T-helper 17 cell (primary cell): ENCODE measurements at places on chromosomes 7 and 10. TPM values are rescaled to one million over a fixed set of nuclear protein-coding genes. Genes with fewer than 3 reads are reported as not detected.

Gene EMX2
- not detected for total RNA-seq

DNA sequence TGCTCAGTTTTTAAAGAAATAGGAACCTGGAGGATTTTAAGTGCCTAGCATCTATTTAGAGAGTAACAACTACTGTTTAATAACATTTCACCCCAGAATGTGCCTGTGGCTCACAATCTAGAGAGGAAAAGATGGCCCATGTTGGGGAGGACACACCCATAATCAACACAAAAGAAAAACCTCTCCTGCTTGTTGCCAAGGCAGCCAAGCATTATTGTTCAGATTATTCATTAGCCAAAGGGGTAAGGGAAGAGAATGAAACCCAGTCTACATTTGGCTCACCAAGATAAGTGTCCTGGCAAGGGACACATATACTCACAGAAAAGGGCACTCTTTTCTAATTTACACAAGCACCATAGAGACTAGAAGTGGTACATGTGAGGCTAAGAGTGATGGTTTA, 17.7 kb upstream of the IFIT1B start:
- no peak overlapping the region for H3K27ac ChIP-seq
- no peak for DNase-seq
- H3K27me3 ChIP-seq: peaks cover 16% of the 10 kb centered on the region
- peaks cover 2% of the 10 kb centered on the region for H3K36me3 ChIP-seq
- peaks cover 11% of the 10 kb centered on the region for H3K4me1 ChIP-seq
- H3K4me3 ChIP-seq: no peak overlapping the region

GRCh38 chr7:3910054-3910453, 609.0 kb downstream of the SDK1 start:
- peaks cover 69% of the 10 kb centered on the region for H3K27me3 ChIP-seq
- H3K27ac ChIP-seq: no peak overlapping the region
- no peak overlapping the region for H3K4me3 ChIP-seq
- no peaks in the 10 kb centered on the region for H3K36me3 ChIP-seq
- H3K4me1 ChIP-seq: no peaks in the 10 kb centered on the region
- DNase-seq: no peak

- H3K4me1 ChIP-seq: no peaks in the 10 kb centered on the region
- H3K27me3 ChIP-seq: peaks cover 13% of the 10 kb centered on the region
- H3K36me3 ChIP-seq: no peaks in the 10 kb centered on the region
- DNase-seq: no peak
Measured at GRCh38 chr7:94300176-94300835, 94.4 kb upstream of the COL1A2 start.

DNA sequence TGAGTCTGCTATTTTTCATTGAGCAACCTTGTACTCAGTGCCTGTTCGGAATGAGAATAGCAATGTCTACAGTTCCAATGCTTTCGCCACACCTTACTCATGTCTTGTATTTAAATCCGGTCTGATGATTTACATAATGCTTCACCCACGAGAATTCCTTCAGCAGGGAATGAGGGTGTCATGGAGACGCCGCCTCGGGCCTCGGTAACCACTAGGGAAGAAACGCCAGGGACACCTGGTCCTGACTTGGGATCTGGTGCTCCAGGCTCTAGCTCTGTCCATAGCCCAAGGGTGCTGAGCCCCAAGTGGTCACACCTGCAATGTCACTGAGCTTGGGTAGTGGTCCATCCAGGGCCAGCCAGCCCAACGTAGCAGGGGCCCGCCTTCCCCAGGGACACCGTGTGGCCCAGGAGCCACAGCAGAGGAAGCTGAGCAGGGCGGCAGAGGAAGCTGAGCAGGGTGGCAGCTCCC, 37.4 kb downstream of the PRKAG2 start:
- H3K36me3 ChIP-seq: no peaks in the 10 kb centered on the region
- H3K4me1 ChIP-seq: peaks cover 14% of the 10 kb centered on the region
- H3K27ac ChIP-seq: peak overlapping the region; percentile 4
- peak overlapping the region; percentile 43 for H3K4me3 ChIP-seq
- DNase-seq: no peak
- H3K27me3 ChIP-seq: no peaks in the 10 kb centered on the region

Gene SLC25A28
- 65.5 TPM for total RNA-seq

- peaks cover 28% of the 10 kb centered on the region for H3K4me1 ChIP-seq
- H3K4me3 ChIP-seq: no peak overlapping the region
- peak overlapping the region; percentile 92 for H3K27ac ChIP-seq
Measured at GRCh38 chr10:61960396-61961120, 59.1 kb downstream of the ARID5B start.

- H3K27ac ChIP-seq: no peak overlapping the region
- H3K27me3 ChIP-seq: peaks cover 18% of the 10 kb centered on the region
- no peaks in the 10 kb centered on the region for H3K4me1 ChIP-seq
- no peak for DNase-seq
Measured at GRCh38 chr10:62981096-62981495, 152.0 kb upstream of the NRBF2 start.

Gene TSPAN14
- total RNA-seq: 139 TPM

- no peaks in the 10 kb centered on the region for H3K36me3 ChIP-seq
- DNase-seq: no peak
- no peak overlapping the region for H3K4me3 ChIP-seq
- H3K27me3 ChIP-seq: no peaks in the 10 kb centered on the region
- H3K4me1 ChIP-seq: no peaks in the 10 kb centered on the region
Measured at GRCh38 chr10:108822026-108822425, 1101.3 kb downstream of the XPNPEP1 start.

Gene TET1
- total RNA-seq: 2.8 TPM

Gene SCIN
- total RNA-seq: not detected

- no peak overlapping the region for H3K4me3 ChIP-seq
- H3K27ac ChIP-seq: no peak overlapping the region
- no peaks in the 10 kb centered on the region for H3K36me3 ChIP-seq
- H3K27me3 ChIP-seq: no peaks in the 10 kb centered on the region
- no peaks in the 10 kb centered on the region for H3K4me1 ChIP-seq
- DNase-seq: no peak
Measured at GRCh38 chr7:18467011-18467410, 28.5 kb upstream of the HDAC9 start.

DNA sequence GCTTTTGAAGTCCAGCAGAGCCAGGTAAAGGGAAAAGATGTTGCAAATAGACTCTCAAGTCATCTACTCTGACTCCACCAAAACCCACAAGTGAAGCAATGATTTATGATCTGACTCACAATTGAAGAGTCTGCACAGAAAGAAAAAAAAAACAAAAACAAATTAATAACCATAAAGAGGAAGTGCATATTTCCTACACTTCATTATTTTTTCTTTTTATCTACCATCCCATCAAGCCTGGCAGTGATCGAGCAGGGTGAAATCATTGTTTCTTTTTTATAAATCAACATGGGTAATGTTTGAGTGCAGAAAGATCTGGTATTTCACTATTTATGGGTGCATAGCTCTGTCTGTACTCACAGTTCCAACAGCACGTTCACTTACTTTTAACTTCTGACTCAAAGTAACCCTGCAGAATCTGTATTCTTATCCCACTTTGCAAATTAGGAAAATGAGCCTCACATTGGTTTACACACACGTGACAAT, 829.0 kb downstream of the TNS3 start:
- DNase-seq: no peak
- no peak overlapping the region for H3K27ac ChIP-seq
- no peaks in the 10 kb centered on the region for H3K4me1 ChIP-seq
- no peaks in the 10 kb centered on the region for H3K36me3 ChIP-seq
- no peaks in the 10 kb centered on the region for H3K27me3 ChIP-seq
- H3K4me3 ChIP-seq: no peak overlapping the region

GRCh38 chr10:128064108-128064969, 61.9 kb downstream of the MKI67 start:
- no peaks in the 10 kb centered on the region for H3K27me3 ChIP-seq
- peak overlapping the region; percentile 97 for H3K27ac ChIP-seq
- peaks cover 59% of the 10 kb centered on the region for H3K4me1 ChIP-seq
- DNase-seq: no peak

Gene OR6V1
- total RNA-seq: not detected
